ENCODE measurements at places on chromosomes 2 and 18. TPM values are rescaled to one million over a fixed set of nuclear protein-coding genes. Genes with fewer than 3 reads are reported as not detected.

- H3K36me3 ChIP-seq: no peaks in the 10 kb centered on the region
- peaks cover 71% of the 10 kb centered on the region for H3K27me3 ChIP-seq
- no peak for DNase-seq
- no peaks in the 10 kb centered on the region for H3K4me1 ChIP-seq
- no peak overlapping the region for H3K4me3 ChIP-seq
These were observed 1.5 kb upstream of the VSNL1 start for GRCh38 chr2:17538844-17539554.

- H3K4me1 ChIP-seq: no peaks in the 10 kb centered on the region
- no peak for DNase-seq
- no peak overlapping the region for H3K4me3 ChIP-seq
- no peaks in the 10 kb centered on the region for H3K36me3 ChIP-seq
- H3K27me3 ChIP-seq: no peaks in the 10 kb centered on the region
These were observed 358.8 kb downstream of the CMPK2 start for GRCh38 chr2:6506859-6507258.

DNA sequence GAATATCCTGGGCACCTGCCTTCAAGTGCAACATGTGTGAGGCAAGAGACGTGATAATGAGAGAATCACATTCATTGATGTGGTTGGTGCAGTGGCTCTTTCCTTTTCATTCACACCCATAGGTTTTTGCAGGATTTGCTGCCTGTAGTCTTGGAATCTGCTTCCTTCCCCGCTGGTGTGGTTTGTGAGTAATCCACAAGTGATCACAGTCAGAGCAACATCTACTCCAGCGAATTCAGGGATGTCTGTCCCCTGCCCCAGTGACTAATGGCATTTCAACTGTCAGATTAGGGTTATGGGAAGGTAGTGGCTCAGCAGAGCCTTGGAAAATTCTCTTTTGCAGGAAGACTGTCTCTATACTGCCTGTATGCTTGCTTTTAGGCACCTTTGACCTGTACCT, 225.5 kb upstream of the RBMS1 start:
- no peaks in the 10 kb centered on the region for H3K27me3 ChIP-seq
- DNase-seq: no peak
- H3K4me1 ChIP-seq: peaks cover 4% of the 10 kb centered on the region
- no peak overlapping the region for H3K4me3 ChIP-seq
- no peaks in the 10 kb centered on the region for H3K36me3 ChIP-seq

The UGT1A7 gene
- not detected for polyA plus RNA-seq
